ENCODE measurements at places on chromosomes 6 and 20.

DNA sequence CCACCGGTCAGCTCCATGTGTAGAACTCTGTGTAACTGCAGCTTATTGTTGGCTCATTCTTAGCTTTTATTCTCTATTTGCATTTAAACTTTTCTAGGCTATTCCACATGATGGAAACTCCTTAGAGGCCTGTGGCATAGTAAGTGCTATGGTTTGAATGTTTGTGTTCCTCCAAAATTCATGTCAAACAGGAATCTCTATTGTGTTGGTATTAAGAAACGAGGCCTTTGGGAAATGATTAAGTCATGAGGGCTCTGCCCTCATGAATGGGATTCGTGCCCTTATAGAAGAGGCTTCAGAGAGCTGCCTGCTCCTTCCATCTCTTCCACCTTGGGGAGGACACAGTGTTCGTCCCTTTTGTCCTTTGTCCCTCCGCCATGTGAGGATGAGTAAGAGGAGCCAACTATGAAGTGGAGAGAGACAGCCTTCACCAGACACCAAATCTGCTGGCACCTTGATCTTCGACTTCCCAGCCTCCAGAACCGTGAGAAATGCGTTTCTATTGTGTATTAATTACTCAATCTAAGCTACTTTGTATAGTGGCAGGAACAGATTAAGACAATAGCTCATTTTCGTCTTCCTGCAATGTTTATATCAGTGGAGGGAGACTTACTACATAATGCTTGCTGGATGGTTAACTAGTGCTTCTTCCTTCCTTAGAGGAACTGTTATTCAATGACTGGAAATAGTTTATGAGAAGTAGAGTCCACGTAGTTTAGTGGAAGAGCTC lies 361.1 kb downstream of the FARS2 start:
- no peak for DNase-seq

DNA sequence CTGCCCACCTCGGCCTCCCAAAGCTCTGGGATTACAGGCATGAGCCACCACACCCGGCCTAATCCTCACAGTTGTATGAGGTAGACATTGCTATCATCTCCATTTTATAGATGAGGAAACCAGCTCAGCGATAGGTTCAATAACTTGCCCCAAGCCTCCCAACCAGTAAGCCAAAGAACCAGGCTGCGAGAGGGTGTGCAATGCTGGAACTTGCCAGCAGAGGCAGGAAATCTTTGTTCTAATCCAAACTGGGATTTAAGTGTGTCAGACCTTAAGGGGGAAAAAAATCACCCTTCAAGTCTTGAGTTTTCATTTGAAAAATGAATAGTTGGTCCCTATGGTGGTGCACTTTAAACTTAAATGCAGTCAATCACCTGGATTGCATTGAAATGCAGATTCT lies 20.1 kb upstream of the RNGTT start:
- DNase-seq, result no peak

DNA sequence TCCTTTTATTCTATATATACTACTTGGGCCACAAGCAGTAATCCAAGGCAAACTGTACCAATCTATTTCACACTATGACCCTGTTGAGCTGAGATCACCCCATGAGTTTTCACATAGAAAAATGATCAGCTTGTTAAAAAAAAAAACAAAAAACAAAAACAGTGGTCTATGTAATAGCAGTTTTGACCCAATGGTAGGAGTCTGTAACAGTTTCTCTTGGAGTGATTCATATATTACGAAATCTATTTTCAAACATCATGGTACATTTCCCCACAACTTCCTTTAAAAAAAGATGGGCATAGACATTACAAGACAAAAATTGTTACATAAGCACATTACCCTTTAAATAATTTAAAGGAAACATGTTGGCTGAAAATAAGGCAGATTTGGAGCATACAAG lies 78.1 kb downstream of the PRSS35 start:
- no peak for DNase-seq

DNA sequence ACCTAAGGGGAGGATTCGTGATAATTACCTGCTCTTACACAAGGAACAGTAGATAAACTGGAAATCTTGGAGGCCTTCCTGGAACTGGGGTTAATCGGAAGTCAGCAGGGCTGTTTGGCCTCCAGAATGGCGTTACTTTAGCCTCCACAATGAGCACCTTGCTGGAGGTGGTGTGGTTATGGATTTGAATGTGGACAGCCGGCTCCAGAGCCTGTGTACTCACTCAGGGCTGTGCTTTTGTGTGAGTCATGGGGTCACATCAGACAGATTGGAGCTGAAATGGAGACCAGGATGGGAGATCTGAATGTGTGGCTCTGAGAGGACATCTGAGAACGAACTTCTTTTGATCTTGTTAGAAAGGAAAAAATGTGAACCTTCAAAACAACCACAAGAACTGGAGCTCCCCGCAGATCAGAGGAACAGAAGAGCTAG lies 30.4 kb downstream of the IGF2R start:
- DNase-seq, result no peak

DNA sequence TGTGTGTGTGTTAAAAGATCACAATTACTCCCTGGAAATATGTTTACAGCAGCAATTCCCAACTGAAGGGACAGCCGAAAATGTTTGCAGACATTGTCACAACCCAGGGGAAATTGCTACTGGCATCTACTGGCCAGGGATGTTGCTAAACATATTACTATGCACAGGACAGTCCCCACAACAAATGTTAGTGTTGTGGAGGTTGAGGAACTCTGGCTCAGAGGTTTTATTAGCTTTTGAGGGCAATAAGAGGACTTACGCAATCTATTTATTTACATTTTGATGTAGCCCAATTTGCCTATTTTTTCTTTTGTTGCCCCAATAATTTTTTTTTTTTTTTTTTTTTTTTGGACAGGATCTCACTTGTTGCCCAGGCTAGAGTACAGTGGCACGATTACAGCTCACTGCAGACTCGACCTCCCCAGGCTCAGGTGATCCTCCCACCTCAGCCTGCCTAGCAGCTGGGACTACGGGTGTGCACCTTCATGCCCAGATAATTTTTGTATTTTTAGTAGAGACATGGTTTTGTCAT lies 154.1 kb downstream of the RPS12 start:
- no peak for DNase-seq

DNA sequence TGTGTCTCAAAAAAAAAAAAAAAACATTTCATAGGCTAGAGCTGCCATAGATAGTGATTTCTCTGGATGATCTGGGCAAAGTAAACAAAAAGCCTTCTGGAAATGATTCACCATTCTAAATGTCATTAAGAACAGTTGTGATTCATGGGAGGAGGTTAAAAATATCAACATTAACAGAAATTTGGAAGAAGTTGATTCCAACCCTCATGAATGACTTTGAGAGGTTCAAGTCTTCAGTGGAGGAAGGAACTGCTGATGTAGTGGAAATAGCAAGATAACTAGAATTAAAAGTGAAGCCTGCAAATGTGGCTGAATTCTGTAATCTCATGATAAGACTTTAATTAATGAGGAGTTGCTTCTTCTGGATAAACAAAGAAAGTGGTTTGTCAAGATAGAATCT lies 26.8 kb upstream of the MMP24 start:
- DNase-seq, result no peak

GRCh38 chr6:147925826-147926225 lies 416.8 kb upstream of the SASH1 start:
- no peak for DNase-seq

- no peak for DNase-seq
Measured at GRCh38 chr6:5994999-5995657, 11.6 kb downstream of the NRN1 start.

- DNase-seq, result no peak
Measured at GRCh38 chr6:143183666-143184065, 123.0 kb downstream of the AIG1 start.

Measured in suprapubic skin (tissue), 4 donors.